AG08395 (cell line): ENCODE measurements at places on chromosomes 7 and 10.

GRCh38 chr10:48467669-48468068 is 137.2 kb downstream of the ARHGAP22 start:
- DNase-seq = no peak

DNA sequence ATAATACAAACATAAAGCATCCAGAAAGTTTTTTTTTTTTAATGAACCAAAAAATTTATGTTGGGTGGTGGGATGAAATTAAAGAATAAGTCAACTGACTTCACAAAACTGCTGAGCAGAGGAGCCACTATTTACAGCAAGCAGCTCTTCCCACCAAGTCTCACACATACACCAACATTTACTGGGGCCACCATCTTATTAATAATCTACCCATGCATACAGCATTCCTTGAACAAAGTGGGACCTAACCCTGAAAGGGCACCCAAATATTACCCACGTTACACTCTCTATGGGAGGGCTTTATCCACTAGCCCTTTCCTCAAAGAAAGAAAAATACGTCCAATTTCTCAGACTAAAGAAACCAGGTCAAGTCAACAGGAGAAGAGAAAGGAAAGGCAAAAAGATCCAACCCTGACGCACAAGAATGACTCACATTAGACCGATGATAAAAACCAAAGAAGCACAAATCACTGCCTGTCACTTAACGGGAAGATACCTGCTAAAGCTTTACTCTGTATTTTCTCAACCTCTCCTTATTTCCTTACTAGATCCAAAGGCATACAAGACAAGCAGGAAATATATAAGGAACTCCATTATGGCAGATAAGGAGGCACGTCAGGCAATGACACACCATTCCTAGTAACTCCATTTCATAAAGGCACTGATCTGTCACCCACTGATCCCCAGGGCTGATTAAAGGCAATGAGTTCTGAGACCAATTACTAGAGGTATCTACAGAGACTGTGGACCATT is 141.8 kb upstream of the ASAH2 start:
- no peak for DNase-seq

- no peak for DNase-seq
Measured at GRCh38 chr7:28573059-28573553, 160.8 kb downstream of the CREB5 start.

- no peak for DNase-seq
Measured at GRCh38 chr10:88680958-88681357, 16.7 kb downstream of the LIPF start.

DNA sequence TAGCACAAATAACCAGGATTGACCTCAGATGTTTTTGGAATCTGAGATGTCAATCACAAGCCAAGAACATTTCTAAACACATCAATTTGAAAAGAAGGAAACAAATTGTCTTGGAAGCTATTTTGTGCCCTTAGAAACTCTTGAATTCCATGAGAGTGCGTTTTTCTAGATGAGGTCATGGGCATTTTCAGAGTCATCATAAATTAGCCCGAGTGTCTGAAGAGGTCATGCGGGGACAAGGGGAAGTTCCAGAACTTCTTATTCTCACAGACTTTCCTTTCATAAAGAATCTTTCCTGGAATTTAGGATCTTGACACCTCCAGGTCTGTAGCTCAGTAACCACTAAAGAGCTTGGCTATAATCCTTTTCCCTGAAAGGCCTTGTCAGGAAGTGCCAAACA is 28.2 kb downstream of the IL2RA start:
- peak; percentile 67 for DNase-seq

GRCh38 chr10:30662814-30663213 is 33.3 kb upstream of the LYZL2 start:
- DNase-seq = no peak

DNA sequence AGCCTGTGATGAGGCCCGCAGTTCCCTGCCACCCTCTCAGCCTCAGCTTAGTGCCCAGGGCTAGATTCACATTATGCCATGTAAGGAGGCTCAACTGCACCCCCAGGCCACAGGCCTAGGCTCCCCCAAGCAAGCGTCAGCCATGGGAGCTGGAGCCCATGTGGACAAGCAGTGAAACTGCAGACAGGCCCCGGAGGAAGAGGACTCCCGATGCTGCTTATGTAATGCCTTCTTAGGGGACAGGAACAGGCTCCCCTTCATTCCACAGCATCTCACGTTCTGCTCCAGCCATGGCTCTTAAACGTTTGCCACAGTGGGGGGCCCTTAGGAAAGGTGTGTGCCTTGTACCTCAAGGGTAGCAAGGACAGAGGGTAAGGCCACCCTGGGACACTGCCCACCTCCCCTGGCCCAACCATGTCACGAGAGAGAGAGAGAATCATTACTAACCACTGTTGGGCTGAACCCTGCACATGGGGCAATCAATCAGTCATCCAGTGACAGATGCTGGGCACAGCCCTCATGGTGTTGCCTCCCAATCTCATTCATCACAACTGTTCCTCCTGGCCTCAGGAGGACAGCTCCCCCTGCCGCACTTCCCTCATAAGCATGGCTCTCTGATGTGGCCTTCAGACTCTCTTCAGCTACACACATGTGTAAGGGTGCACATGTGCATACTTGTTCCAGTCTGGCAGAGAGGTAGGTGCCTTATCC is 263.0 kb downstream of the GRID1 start:
- no peak for DNase-seq

DNA sequence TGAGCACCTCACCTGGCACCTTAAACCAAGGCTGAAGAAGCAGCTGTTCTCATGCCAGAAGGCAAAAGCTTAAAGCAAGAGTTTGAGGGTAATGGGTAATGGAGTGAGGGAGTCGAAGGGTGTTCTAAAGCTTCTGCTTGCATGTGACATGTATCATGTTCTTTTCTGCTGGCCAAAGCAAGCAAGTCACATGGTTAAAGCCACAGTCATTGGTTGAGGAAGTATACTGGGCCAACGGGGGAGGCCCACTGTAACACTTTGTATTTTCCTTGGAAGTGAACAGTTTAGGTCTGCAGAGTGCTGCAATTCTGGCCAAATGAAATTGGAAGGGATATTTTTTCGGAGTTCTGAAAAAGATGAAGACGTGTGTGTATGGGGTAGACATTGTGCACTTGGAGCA is 75.7 kb downstream of the REEP3 start:
- no peak for DNase-seq

GRCh38 chr7:134086998-134087735 is 40.0 kb upstream of the LRGUK start:
- DNase-seq = no peak

DNA sequence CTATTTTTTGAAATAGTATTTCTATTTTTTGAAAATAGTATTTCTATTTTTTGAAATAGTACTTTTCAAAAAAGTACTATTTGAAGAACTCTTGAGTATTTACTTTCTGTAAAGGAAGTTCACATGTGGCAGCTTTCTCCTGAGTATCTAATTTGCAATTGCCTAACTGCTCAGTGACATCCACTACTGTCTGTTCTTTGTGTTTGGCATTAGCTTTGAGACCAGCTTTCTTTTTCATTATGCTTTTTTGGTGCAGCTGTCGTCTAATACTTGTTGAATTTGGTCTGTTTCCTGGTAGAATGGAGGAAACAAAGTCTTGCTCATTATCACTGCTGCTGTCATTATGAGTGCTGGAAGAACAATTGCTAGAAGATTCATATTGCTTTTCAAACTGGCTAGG is 99.1 kb downstream of the BMPR1A start:
- no peak for DNase-seq

DNA sequence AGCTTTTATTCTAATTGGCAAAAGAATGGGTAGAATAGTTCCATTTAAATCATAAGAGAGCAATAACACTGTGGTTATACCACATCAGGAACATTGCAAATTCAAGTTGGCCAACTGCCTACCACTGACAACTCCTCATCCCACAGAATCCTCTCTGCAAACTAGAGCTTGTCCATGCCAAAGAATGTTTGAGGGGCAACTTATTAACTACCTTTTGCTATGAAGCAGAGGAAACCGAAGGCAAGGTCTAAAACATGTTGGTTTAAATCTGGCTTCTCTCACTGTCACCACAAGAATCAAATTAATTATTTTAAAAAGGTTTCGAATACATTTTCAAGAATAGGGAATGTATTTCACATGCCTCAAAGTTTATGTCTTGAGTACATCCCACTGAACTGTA is 36.0 kb downstream of the RHOBTB1 start:
- no peak for DNase-seq

GRCh38 chr10:59366290-59366689 is 3.9 kb upstream of the FAM13C start:
- no peak for DNase-seq

- DNase-seq = no peak
Measured at GRCh38 chr10:664301-664700, 25.2 kb downstream of the DIP2C start.

GRCh38 chr10:5609952-5610616 is 56.3 kb downstream of the ASB13 start:
- no peak for DNase-seq

- no peak for DNase-seq
Measured at GRCh38 chr10:123645016-123645415, 21.1 kb upstream of the GPR26 start.

DNA sequence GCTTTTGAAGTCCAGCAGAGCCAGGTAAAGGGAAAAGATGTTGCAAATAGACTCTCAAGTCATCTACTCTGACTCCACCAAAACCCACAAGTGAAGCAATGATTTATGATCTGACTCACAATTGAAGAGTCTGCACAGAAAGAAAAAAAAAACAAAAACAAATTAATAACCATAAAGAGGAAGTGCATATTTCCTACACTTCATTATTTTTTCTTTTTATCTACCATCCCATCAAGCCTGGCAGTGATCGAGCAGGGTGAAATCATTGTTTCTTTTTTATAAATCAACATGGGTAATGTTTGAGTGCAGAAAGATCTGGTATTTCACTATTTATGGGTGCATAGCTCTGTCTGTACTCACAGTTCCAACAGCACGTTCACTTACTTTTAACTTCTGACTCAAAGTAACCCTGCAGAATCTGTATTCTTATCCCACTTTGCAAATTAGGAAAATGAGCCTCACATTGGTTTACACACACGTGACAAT is 829.0 kb downstream of the TNS3 start:
- peak; percentile 74 for DNase-seq
